ENCODE measurements at places on chromosomes 1 and 21.
A peak's percentile ranks its signal among the peaks of the same experiment; 100 is the strongest.

DNA sequence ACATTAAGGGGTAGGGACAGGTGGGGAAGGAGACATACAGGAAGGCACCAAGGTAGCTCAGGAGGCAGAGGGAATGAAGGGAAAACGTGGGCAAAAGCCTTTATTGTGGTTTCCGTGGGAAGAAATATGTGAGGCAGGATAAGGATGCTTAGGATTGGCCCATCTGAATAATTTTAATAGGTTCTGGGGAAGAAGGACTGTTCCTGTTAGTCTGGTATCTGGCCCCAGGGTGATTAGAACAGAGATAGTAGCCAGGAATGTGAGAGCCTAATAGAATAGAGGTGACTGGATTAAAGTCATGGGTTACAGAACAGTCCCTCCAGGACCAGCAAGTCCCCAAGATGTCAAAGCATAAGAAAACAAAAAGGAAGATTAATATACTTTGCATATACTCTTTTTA, 545.2 kb upstream of the CAMK1G start:
- DNase-seq, result no peak

- DNase-seq, result no peak
Measured at GRCh38 chr1:107682467-107682866, 282.5 kb downstream of the VAV3 start.

GRCh38 chr1:91349524-91349923, 55.1 kb downstream of the HFM1 start:
- DNase-seq, result no peak

- DNase-seq, result no peak
Measured at GRCh38 chr1:180691322-180691913, 59.6 kb downstream of the XPR1 start.

DNA sequence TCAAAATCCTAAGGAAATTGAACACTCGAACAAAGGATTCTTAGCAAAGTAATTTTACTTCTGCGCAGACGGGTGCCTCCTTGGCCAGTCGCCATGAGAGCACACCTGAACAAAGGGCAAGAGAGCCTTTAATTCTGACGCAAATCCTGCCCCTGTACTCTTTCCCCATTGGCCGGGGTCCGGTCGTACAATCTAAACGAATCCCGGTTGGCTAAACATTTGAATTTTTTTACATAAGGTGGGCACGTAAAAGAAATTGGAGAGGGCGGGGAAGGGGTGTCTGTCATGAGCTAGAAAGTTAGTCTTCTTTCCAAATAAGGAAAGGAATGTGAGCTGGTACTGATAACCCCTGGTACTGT, 8.2 kb upstream of the IL22RA1 start:
- no peak for DNase-seq

- no peak for DNase-seq
Measured at GRCh38 chr1:118210051-118210722, 25.2 kb upstream of the SPAG17 start.

DNA sequence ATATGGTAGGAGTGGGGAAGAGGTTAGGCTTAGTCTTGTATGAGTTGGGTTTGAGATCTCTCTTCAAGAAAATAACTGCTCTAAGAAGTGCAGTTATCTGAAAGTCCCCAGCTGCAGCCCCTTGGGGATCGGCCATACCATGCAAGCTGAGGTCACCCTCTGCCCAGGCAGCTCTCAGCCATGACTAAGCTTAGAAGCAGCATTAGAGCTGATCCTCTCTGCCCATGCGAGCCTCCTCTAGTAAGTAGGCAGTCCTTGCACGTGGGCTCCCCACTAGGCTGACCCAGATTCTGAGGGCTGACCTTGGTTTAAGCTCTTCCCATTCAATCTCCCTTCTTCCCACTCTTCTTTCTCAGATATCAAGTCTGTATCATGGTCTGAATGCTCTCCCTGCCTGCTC, 121.0 kb upstream of the UBE2U start:
- DNase-seq, result peak; percentile 65
